Activated CD4-positive, CD25-positive, alpha-beta regulatory T cell treated with anti-CD3 and anti-CD28 coated beads, Interleukin-2, amount 50 U/mL, for 16 hours (primary cell): ENCODE measurements at places on chromosomes 6 and 20.

DNA sequence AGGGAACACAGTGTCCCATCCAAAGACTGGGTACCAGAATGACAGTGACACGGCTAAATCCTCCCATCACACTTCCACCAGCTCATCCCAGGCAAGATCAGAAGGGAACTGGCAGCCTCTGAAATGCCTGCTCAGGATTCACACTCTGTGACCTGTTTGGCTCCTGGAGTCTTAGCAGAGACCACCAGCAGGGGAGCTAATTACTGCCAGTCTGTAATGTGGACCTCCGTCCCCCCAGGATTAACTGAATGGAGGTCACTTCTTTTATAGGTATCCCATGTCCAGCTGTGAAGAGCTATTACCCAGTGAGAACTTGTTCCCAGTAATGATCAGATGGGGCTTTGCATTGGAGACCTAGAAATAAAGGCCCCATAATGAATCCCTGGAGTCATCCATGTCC, 45.2 kb downstream of the DEFB114 start:
- DNase-seq: no peak

DNA sequence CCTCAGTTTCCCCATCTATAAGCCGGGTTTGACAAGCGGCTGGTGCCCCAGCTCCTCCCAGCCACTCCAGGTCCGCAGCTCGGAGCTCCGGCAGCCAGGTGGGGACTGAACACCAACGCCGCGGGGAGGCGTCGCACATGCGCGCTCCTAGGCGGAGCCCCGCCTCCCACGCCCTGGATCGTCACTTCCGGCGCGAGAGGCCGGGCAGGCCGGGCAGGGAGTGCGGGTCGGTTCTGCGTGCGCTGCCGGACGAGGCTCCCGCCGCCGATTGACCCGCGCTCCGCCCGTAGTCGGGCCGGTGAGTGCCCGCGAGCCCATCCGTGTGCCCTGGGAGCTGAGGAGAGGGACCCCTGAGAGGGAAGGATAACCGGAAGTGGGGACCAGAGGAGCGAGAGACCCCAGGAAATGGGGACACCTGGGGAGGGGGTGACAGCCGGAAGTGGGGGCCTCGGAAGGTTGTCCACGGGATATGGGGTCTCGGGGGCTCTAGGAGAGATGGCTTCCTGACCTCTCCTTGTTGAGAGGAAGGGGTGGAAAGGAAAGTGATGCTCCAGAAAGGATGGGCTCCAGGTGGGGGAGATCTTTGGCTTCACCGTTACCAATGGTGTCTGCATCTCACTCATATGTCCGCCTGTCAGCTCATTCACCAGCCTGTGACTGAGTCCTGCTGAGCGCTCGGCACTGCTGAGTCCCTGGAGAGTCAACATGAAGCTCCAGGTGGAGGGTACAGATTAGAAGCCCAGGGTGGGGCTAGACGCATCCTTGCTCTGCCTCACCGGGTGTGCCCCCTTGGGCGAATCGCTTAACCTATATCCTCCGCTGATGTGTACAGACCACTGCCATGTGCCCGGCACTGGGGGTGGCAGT, at the start of gene TTPAL:
Gene TTPAL (plus strand): TSS at position 181 of the 867 bp plus-strand sequence. CDS start 4,126 bp downstream, outside the sequence.
- peak; percentile 79 for DNase-seq

DNA sequence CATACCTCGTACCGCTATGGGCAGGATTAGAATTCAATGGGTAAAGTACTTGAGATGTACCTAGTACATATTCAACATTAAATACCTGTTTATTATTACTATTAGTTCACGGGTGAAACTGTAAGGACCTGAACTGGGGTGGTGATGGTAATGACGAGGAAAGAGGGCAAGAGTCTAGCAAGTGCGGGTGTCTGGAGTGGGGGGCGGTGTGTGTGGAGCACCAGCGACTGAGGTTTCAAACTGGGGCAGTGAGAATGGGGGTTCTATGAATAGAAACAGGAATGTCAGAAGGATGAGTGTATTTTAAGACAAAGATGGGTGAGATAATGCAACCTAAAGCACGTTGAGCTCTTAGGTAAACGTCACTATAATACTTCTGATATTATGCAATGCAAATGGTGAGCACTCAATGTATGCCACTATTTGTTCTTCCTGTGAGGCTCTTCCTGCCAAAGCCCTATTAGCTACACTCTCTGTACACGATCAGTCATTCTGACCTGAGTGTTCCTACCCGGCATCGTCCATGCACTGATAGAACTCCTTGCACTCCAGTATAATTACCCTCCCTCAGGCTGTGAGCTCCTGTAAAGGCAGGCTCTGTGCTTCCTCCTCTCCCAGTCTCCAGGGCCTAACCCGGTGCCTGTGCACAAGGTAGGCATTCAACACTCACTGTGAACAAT, 55.0 kb downstream of the ALDH5A1 start:
- no peak for DNase-seq

DNA sequence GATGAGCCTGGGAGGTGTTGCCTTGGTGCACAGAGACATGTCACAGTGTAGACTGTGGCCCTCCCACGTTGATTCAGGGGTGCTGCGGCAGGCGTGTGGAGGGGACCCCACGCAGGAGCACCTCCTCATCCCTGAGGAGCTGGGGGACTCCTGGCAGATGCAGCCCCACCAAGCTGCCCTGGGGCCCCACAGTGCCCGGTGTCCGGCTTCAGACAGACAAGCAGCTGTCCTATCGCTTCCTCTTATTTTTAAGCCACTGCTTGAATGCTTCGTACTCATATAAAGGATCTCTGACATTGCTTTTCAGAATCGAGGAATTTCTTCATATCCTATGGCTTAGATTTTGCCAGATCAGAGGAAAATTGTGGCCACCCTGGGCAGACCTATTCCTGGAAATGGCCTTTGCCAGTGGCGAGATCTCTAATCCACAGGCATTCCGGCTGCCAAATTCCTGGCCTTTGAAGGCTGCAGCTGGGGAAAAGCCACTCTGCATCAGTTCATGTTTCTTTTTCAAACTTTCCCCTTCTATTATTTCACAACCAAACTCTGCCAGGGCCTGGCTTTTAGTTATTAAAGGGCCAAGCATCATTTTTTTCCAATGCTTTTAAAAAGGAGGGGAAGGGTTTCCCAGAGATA, 337.0 kb downstream of the THBS2 start:
- no peak for DNase-seq

DNA sequence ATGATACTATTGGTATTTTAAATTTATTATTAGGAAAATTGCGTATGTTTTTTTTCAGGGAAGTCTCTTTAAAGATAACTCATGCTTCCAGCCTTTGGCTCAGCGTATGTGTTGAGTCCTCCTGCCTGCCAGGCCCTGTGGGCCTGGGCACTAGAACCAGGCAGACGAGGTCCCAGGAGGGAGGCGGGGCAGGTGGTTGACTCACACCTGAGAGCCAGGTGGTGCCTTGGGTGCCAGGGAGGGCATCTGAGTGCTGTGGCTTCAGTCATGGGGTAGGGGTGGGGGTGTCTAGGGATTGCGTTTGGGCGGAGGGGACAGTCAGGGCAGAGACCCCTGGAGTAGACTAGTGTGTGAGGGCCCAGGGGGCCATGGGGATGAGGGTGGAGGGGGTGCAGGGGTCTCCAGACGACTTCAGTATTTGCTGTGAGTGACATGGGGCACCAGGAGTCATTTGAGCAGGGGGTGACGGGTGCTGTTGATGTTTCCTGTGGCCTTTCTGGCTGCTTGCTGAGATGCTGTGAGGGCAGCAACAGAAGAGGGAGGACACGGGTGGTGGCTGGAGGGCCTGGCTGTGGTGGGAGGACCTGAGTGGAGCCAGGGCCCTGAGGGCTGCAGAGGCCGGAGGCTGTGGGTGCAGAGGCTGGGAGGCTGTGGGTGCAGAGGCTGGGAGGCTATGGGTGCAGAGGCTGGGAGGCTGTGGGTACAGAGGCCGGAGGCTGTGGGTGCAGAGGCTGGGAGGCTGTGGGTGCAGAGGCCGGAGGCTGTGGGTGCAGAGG, 14.8 kb upstream of the ADRM1 start:
- DNase-seq: no peak

DNA sequence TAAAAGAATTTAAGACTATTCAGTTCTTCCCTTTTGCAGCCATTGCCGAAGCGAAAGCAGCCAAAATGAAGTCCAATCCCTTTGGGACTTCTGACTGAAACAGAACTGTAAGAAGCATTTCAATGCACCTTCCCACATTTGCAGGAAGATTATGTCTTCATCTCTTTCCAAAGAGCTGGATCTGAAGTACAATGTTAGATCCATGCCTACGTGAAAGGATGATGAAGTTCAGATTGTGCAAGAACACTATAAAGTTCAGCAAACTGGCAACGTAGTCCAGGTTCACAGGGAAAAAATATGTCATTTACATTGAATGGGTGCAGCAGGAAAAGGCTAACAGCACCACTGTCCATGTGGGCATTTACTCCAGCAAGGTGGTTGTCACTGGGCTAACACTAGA, 6.0 kb upstream of the FILIP1 start:
- no peak for DNase-seq

DNA sequence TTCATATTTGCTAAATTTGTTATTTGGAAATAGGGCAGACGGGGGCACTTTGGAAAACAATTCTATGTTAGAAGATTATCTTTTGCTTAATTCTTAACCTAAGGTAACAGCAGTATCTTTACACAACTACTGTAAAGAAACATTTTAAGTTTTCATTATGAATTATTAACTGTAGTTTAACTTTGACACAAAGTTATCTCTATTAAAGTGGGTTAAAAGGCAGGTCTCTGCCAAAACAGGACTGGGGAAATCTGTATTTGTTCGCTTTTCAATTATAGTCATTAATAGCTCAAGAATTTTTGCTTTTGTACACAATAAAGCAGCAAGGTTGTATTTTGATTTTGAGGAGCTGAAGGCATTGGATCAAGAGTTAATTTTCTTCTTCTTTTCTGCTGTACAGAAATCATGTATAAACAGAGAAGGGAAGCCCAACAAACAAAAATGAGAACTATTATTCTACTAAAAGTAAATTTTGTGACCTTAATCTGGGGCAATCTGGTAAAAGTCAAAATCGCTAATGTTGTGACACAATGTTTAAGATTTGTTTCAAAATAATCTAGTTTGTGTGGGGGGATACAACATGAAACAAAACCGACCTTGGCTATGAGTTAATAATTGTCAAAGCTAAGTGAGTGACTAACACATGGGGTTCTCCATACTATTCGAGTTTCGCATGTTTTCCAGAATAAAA, 2.9 kb downstream of the STAU1 start:
- no peak for DNase-seq

GRCh38 chr20:51326201-51326819, 216.2 kb downstream of the NFATC2 start:
- DNase-seq: peak; percentile 14

GRCh38 chr6:147604373-147604772, 95.9 kb downstream of the SAMD5 start:
- no peak for DNase-seq

GRCh38 chr20:8994045-8994444, 74.8 kb upstream of the PLCB4 start:
- DNase-seq: no peak
